ENCODE measurements at places on chromosomes 6 and 20.

DNA sequence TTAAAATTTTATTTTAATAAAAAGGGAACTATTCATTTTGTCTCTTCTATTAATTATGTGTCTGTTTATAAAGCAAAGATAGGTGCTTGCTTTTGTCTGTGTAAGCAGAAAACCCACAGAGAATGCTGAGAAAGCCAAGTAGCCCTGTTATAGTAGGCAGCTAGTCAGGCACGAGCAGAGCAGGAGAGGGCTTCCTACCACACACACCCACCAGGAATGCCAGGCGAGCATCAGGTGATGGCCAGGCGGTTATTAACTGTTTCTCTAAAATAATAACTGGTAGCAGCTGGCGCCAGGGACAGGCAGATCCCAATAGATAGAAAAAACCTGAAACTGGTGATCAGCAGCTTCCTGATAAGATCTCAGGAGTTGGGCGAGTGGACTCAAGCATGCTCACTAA lies 15.7 kb downstream of the C6orf15 start:
- peak; percentile 76 for DNase-seq

- no peak for DNase-seq
These were observed 35.1 kb upstream of the MYL9 start for GRCh38 chr20:36506253-36506652.

DNA sequence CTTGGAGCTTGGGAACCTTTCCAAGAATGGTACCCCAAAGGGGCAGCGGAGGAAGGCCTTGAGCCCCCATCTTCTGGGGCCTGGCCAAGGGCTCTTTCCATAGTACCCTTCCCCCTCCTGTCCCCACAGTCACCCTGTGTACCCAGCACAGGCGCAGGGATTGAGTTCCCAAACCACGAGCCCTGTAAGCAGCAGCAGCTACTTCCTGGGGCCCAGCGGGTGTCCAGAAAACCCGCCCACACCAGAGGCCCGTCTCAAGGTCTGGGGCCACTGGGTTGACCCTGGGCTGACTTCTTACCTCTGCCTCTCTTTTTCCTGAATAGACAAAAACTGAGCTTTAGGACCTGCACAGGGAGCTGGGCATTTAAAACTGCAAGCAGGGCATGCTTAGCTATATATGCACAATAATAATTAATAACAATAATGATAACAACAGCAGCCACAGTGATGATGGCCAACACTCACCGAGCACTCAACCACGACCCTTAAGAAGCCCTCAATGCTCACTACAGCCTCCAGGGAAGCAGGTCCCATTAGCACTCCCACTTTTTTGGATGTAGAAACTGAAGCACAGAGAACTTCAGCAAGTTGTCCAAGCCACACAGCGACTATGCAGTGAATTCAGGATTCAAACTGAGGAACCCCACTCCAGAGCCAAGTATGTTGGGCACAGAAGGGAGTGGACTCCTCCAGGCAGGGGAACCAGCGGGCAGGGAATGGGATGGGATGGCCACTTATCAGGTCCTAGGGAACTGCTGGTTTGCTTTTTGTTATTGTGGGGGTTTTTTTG lies 14.5 kb downstream of the NOL4L start:
- no peak for DNase-seq

DNA sequence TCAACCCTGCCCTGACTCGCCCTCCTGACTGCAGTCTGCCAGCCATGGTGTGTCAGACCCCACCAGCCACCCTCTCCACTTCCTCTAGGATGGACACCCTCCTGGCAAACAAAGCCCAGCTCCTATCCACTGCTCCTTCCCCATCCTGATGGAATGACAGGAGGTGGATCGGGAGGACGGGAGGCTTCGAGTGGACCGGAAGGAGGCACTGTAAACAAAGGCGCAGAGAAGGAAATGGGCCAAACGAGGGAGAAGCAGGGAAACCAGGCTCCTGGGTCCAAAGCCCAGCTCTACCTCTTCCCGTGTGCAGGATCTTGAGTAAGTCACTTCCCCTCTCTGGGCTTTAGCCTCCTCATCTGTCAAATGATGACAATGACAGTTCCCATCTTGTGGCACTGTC lies 40.2 kb downstream of the BPIFB1 start:
- DNase-seq: no peak

DNA sequence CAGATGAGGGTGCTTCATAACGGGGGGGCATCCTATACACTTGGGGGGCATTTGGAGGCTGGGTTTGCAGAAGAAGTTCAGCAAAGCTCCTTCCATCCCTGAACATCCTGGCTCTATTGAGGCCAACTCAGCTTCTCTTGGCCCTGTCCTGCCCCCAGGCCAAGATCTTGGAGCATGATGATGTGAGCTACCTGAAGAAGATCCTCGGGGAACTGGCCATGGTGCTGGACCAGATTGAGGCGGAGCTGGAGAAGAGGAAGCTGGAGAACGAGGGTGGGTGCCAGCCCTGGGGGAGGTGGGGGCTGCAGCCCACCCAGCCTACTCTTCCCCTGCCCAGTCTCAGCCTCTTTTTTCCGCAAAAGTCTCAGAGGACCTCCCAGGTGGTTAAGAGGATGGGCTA lies 17.2 kb downstream of the GDAP1L1 start:
- DNase-seq: no peak

DNA sequence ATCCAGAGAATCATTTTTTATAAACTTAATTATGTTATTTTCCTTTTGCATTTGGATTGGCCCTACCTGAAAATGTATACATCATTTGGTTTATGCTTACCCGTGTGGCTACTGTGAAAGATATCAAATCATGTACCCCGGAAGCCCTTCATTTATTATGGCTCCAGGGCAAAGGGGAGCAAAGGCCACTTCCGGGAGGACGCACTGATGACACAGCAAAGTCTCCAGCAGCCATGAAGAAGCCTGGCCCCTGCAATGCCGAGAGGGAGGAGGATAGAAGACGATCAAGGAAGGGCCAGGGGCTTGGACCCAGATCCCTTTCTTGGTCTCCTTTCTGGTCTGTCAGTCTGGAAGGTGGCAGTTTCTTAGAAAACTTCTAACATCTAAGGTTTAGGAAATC lies 380.3 kb upstream of the AGPAT4 start:
- no peak for DNase-seq

GRCh38 chr6:107244082-107244741 lies 128.9 kb upstream of the BEND3 start:
- DNase-seq: no peak

DNA sequence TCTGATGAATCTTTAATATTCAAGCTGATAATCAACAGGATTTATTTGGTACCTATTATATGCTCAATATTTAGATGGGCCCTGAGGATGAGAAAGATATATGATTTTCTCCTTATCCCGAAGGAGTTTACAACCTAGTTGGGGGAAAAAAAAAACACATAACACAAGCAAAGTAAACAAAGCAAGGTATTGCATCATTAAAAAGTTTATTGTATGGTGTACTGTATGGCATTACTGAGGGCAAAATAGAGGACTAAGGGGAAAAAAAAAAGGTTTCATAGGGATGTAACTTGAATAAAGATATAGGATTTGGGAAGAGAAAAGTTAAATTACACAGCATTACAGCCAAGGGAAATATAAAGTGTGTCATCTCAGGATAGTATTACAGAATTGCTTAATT lies 574.7 kb downstream of the TBC1D32 start:
- DNase-seq: no peak

DNA sequence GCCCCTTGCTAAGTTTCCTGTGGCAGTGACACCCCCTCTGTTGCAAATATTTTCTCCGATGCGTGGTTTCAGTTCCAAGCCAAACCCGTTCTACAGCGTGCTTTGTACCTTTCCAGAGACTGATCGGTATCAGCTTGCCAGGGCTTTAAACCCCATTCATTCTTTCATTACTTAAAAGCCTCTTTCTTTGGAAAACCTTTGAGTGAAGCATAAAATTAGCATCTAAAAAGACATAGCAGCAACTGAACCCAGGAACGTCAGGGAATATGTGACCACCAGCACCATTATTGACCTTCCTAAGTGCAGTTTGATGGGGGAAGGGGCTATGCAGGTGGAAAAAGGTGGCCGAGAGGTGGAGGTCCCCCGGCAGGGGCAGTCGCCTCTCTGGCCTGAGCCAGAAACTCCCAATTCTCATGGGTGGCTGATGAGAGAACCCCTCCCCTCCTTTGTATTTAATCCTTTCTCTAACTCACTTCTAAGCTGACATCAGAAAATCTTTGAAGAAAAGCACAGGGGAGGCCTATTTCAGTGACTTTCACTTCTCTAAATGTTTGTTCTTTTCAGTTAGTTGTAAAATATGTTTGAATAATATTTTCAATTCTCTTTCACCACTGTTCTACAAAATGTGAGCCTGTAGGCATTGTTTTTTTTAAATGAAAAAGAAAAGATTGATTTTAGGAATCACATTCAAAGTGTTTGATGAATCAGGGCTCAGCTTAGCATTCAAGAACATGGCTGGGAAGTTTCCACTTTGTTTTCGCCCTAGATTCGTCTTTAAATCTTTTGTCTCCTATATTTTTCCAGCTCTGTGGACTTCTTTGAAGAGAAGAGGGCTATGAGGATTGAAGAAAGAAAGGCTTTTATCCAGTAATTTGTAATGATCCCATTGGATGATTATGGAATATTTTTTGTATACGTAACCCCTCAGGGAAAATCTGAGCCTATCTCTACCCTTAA lies 89.2 kb downstream of the RSPH3 start:
- peak; percentile 51 for DNase-seq

GRCh38 chr6:160685762-160686450 lies 16.1 kb upstream of the PLG start:
- DNase-seq: no peak

DNA sequence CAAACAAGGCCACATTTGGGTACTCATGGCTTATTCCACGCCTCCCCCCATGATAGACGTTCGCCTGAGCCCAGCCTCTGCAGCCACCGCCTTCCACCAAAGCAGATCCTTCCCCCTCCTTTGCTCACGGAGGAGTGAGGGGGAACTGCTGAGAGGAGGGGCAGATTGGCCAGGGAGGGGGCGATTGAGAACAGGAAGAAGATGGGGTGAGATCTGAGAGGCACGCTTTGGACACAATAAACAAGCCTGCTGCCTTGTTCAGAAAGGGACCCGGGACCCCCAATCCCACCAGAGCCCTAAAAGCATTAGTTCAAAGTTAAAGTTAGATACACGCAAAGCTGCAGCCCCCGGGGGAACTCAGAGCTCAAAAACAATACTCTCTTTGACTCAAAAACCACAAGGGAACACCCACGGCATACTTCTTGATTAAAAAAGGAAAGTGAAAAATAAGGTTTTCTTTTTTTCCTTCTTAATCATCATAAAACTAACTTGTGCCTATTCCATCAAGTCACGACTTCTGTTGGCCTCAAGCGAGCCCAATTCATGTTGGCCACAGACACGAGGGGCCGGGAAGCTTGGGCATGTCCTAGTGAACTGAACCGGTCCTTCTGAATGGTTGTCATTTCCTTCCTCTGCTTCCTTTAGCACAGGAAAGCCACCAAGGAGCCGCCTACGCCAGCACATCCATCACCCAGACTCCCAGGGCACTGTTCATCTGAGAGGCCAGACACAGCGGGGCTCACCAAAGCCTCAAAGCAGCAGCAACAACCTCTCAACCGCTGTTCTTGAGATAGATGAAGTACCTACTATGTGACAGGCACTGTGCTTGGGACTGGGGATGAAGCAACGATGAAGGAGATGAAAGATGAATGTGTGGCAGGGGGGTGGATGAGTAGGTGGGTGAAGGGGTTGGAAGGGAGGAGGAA lies 44.7 kb downstream of the NFATC2 start:
- DNase-seq: no peak

- no peak for DNase-seq
These were observed 311.3 kb upstream of the CNR1 start for GRCh38 chr6:88477413-88477812.

DNA sequence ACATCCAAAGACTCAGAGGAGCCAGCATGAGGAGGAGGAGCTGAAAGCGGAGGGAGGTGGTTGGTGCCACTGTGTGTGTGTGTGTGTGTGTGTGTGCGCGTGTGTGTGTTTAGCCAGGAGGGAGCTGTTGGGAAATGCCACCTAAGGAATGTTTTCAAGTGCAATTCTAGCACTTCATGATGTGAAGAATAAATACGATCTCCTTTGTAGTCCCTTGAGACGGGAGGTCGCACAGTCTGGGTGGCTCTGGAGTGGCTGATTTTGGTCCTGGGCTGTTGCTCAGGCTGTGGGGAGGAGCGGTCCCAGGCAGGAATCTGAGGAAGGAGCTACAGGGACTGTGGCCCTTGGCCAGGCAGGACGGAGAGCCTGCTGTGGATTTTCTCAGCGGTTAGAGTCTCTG lies 93.7 kb downstream of the PPP1R14C start:
- peak; percentile 93 for DNase-seq

GRCh38 chr6:170545405-170545804 lies 7.7 kb downstream of the PSMB1 start:
- DNase-seq: no peak

DNA sequence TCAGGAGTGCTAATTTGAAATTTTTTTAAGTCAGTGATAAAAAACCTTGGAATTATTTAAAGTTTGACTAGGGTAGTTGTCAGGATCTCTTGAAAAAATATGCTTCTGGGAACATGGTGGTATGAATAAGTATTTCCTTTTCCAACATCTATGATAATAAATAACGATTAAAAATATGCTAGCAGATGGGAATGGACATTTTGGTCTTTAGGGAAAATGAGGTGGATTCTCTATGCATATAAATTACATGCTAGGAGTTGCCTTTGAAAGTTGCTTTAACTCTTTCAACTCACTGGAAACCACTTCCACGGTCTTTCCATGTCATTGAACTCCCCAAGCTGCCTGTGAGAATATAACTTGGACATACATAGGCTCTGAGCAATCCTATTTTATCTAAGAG lies 731.5 kb upstream of the MARCKS start:
- DNase-seq: no peak

DNA sequence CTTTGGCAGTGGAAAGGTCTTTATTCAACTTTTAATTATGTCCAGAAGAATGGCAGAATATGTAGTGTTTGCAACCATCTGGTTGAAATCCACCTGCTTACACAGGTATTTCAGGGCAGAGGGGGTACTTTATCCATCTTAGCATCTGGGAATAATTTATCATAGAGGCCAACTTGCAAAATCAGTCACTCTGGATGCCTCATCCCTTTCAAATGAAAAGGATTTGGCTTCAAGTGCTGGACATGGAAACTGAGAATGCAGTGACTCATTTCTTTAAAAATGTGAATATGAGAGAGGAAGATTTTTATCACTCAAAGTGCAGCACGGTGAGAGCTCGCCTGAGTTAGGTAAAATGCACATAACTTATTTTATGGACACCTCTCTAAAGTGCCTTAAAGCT lies 758.3 kb downstream of the KIF16B start:
- DNase-seq: no peak

DNA sequence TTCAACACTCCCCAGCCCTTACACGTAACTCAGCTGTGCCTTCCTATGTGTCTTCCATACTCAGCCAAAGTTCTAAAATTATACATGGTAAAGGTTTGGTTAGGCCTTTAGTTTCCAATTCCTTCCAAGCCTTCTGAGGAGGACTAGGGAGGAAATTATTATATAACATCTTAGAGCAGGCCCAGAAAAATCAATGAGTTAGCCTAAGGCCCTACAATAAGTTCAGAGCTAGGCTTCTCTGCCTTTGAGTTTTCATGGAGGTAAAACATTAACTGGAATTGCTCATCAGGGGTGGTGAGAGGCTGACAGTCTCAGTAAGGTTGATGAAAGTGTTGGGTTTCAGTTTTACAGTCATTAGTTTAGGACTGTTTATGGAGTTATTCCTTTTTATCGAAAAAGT lies 286.0 kb downstream of the ADGB start:
- no peak for DNase-seq

Data from thyroid gland (tissue), 4 donors.